Activated effector memory CD4-positive, alpha-beta T cell treated with Interleukin-2 at 50 U/mL for 16 hours (primary cell): ENCODE measurements at places on chromosomes 5 and 9.

DNA sequence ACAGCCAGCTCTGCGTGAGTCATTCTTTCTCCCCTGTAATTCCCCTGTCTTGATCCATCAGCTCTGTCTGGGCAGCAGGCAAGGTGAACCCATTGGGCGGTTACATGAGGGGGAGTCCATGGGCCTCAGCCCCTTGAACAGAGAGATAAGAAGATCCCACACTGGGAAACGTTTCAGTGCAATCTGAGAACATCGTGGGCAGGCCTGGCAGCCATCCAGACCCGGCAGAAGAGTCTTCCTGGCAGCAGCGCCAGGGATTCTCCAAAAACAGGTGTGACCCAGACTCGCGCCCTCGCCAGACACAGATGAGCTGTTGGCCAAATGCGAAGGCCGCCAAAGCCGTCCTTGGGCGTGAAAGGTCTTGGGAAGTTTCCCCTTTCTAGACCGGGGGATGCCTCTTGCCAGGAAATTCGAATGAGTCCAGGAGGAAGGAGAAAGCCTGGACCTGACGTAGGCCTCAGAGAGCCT is 6.4 kb upstream of the SLC12A7 start:
- DNase-seq, result no peak

GRCh38 chr5:109399092-109399759 is 10.5 kb downstream of the PJA2 start:
- no peak for DNase-seq

GRCh38 chr5:143440448-143441115 is 37.1 kb upstream of the NR3C1 start:
- no peak for DNase-seq

- no peak for DNase-seq
Observed at GRCh38 chr9:134895567-134895907, 14.9 kb downstream of the FCN2 start.

- no peak for DNase-seq
Observed at GRCh38 chr5:1824903-1825841, 24.0 kb downstream of the NDUFS6 start.

- no peak for DNase-seq
Observed at GRCh38 chr5:140372971-140373487, 13.0 kb downstream of the SLC4A9 start.
